Activated CD4-positive, alpha-beta memory T cell treated with anti-CD3 and anti-CD28 coated beads, Interleukin-2, amount 10 ng/mL, durations not matched to agents 7 days and 5 days (primary cell): ENCODE measurements at places on chromosomes 6 and 20. TPM values are rescaled to one million over a fixed set of nuclear protein-coding genes. Genes with fewer than 3 reads are reported as not detected.

MUC22 gene
- not detected for total RNA-seq

RIPOR2 gene
- total RNA-seq, result 234 TPM

NKX2-4 gene
- total RNA-seq, result not detected

DNA sequence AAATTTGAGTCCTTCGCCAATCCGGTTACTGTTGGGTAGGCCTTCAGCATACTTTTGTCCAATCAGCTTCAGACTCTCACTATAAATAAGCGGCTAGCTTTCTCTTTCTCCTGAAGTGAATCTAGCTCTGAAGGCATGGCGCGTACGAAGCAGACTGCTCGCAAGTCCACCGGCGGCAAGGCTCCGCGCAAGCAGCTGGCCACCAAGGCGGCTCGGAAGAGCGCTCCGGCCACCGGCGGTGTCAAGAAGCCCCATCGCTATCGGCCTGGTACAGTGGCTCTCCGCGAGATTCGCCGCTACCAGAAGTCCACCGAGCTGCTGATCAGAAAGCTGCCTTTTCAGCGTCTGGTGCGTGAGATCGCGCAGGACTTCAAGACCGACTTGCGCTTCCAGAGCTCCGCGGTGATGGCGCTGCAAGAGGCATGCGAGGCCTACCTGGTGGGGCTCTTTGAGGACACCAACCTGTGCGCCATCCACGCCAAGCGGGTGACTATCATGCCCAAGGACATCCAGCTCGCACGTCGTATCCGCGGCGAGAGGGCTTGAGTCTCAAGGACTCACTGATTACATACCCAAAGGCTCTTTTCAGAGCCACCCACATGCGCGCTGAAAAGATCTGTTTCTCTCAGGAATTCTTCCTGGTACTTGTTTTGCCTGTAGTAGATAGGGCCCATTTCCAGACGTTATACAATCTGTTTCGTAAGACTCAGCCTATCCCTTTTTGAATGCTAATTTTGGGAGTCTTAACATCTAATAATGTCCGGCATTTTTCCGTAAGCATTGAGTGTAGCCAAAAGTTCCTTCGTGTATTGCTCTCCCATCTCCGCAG, 102.0 kb downstream of the OR2B2 start:
- peak; percentile 83 for DNase-seq

MDFI gene
- not detected for total RNA-seq

CGA gene
- not detected for total RNA-seq

RBCK1 gene
- total RNA-seq, result 146 TPM

DNA sequence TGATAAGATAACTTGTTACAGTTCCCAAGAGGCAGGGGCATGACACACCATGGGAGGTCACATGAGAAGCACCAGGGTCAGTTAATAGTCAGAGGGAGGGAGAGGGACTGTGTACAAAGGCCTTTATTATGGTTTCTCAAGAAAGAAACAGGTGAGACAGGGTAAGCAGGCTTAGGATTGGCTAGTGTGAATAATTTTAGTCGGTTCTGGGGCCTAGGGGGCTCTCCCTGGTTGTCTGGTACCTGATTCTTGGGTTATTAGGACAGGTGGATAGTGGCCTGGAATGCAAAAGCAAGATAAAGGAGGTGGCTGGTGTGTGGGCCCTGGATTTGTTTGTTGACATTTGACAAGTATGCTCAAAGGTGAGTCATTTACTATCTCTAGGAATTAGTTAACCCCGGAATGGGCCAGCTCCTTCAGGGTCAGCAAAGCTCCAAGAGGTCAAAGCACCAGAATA, 49.4 kb upstream of the MCUR1 start:
- no peak for DNase-seq

- DNase-seq, result no peak
These were observed 65.9 kb downstream of the PKIB start for GRCh38 chr6:122676146-122676545.

CLPSL2 gene
- not detected for total RNA-seq

ADGRF5 gene
- total RNA-seq, result not detected

DNA sequence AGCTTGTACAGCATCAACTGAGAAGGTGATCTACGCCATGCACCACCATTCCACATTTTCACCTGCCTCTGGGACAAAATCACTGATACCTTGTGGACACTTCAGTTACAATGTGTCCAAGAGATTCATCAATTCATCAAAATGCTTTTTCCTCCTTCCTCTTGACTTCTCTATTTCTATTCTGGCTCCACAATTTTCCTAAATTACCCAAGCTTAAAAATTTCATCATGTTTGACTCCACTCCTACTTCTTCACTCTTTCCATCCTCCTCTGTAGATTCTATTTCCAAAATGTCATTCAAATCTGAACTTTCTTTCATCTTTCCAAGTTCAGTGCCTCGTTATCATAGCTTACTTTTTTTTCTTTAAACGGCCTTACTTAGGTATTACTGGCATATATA, 172.2 kb downstream of the BTBD9 start:
- no peak for DNase-seq

RSPH4A gene
- total RNA-seq, result 0.10 TPM

DNA sequence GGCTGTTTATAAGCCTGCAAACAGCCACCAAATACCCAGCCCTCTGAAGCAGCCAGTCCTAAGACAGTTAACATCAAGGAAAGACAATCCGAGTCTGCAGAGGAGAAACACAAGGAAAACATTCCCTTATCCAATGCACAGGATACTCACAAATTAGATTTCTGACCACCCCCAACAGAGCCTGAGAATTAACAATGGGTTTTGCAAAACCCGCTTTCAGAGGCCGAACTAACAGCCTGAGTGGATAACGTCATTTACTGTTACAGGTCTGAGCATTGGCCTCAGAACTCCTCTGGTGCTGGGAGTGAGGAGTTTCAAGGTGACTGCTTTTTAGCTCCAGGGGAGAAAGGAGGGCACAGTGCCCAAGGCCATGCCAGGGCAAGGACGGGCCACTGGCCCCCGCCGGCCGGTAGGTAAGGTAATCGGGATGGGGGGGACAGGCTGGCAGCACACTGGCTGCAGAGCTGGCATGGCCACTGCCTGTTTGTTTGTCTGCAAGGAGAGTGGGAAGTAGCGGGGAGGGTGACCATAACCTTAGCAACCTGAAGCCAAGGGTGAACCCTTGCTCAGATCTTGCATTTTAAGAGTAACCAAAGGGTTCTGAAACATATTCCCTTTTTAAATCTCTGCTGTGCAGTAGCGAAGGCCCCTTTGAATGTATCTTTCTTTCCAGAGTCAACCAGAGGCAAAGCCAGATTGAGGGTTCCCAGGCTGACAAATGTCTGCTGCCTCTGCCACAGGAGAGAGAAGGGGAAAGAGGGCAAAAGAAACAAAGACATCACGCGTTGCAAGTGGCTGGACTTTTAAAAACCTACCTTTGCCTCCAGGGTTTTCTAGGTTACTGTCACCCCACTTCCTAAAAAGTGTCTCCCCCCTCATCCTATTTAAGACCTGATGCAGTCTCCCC, 3.9 kb downstream of the ZMYND8 start:
- DNase-seq, result no peak
